ENCODE measurements at places on chromosomes 6 and 20. TPM values are rescaled to one million over a fixed set of nuclear protein-coding genes. Genes with fewer than 3 reads are reported as not detected.

The APCDD1L gene
- not detected for total RNA-seq

- no peak for DNase-seq
These were observed 59.5 kb downstream of the PSMG4 start for GRCh38 chr6:3318226-3318625.

DNA sequence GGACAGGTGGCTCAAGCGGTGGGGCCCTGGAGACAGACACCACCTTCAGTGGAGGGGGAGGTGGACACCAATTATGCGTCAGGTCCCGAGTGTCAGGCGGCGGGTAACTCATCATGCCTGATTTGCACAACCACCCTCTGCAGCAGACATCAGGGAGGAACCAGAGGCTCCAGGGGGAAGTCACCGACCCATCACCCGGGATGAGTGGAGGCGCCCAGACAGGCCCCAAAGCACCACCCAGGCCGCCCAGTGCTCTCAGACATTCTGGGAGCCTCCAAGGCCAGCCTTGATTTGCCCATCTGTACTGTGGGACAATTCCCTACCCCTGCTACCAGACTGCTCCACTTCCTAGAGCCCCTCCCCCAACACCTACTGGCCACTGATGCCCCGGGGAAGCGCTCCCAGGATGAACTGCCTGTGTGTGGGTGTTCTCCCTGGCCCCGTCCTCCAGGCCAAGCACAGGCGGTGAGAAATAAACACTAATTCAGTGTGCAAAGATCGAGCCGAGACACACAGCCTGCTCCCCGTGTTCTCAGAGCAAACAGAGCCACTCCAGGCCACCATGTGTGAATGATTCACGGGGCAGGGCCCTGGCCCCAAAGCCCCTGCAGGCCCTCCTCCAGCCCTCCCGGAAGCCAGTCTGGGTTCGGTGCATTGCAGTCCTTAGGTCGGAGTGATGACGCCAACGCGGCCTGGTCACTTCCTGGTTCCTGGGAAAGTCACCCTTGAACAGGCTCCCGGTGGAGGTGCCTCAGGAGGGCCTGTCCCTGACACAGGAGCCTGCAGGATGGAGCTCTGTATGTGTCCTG is 107.2 kb downstream of the ASXL1 start:
- no peak for DNase-seq

GRCh38 chr20:61438285-61438684 is 186.2 kb downstream of the CDH4 start:
- no peak for DNase-seq

The HTR1E gene
- total RNA-seq = not detected

GRCh38 chr6:131431718-131432117 is 141.3 kb upstream of the ARG1 start:
- no peak for DNase-seq

The CPNE5 gene
- total RNA-seq = 0.39 TPM

DNA sequence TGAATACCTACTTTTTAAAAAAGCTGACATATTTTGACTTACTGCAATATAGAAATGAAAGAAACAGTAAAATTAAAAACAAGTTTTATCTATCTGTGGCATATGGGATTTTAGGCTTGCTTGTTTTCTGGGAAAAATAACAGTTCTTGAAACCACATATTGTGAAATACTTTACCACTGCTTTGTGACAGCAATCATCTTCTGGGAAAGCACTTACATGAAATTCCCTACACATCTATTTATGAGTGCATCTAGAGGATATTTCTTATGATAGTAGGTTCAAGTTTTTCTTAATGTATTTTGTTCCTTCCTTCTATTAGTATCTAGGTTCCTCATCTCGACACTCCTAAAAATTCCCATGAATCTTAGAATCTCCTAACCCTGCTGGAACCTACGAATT is 75.2 kb downstream of the STXBP5 start:
- no peak for DNase-seq

The TRIM15 gene
- total RNA-seq = not detected

DNA sequence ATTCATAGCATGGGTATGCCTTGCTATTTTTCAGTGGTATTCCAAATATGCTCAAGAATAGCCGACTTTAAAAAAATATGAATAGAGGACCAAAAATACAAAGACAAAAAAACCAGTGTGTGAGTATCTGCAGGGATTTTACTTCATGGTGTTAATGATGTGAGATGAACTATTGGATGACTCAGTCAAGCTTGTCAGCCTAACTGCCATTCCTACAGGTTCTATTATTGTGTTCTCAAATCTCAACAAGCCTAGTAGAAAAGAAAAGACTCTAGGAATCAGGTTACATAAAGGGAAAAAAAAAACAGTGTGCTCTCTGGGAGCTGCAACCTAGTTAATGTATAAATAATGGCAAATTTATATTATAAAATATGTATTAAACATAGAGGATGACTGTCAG is 588.4 kb upstream of the BTBD3 start:
- DNase-seq = no peak

GRCh38 chr6:160912411-160912810 is 79.2 kb upstream of the MAP3K4 start:
- no peak for DNase-seq

DNA sequence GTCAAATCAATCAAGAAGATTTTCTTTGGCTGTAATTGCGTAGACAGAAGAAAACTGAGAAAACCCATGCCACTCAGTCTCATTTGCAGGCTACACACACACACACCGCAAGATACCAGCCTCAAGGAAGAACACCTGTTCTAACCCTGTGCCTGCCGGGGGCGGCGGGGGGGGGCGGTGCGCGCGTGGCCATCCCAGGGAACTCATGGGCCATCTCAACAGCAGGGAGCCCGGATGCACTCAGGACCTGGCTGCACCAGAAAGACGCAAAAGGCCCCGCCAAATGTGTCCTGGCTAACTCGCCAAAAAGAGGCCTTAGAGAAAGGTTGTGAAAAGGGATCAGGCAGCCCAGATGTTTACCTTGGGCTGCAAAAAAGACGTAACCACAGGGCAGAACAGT is 2.1 kb downstream of the B3GAT2 start:
- DNase-seq = no peak

- no peak for DNase-seq
These were observed 131.0 kb upstream of the IFNGR1 start for GRCh38 chr6:137349856-137350830.

DNA sequence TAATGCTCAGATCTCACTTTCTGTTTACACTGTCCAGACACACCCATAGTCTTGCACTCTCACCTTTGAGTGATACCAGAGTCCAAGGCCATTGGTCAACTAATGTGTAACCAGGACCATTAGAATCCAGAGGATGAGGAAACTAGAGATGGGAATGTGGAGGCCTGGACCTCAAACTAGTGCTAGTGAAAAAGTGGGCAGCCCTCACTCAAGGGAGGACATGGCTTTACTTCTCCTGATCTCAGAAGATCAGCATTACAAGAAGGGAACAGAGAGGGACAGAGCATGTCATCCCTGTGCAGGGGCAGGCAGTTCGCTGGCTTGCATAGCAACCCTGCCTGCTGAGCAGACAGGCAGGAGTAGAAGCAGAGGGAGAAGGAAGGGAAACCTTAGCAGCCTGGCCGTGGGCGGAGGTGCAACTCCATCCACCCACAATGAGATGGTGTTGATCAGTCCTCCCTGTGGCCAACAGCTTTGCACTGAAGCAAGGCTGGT is 22.6 kb upstream of the XRN2 start:
- no peak for DNase-seq

The VPS16 gene
- total RNA-seq = 30.6 TPM

- no peak for DNase-seq
These were observed 1.3 kb upstream of the SNAI1 start for GRCh38 chr20:49981218-49982071.

- DNase-seq = no peak
These were observed 12.9 kb downstream of the THBS2 start for GRCh38 chr6:169240591-169241390.

GRCh38 chr6:38039502-38039901 is 220.0 kb downstream of the ZFAND3 start:
- no peak for DNase-seq

The LHFPL5 gene
- not detected for total RNA-seq

The SLC17A1 gene
- not detected for total RNA-seq

DNA sequence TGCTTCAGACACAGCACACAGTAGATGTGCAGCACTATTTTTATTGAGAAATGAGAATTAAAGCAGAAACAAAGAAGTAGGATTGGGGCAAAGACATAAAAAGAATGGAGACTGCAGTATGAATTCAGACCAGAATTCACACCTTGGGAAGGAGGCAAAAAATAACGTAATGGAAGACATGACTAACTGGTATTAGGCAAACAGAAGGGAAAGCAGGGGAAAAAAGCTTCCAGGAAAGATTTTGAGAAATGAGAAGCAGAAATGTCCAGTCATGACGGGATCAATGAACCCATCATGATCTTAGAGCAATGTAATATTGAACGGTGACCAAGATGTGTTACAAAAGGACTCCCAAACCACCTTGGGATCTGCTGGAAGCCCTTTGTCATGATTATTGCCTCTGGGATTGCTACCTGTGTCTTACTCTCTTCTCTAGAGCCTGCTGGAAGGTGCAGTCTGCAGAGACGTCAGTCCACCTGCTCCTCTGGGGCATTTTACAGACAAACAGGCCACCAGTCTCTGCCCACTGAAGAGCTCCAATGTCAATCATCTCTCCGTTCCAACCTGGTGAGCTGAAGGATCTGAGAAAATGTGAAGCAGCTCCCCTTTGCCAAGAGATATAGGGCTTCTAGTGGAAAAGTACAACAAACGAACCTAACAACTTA is 8.7 kb downstream of the NUDT3 start:
- DNase-seq = no peak

The PRDM13 gene
- total RNA-seq = not detected

DNA sequence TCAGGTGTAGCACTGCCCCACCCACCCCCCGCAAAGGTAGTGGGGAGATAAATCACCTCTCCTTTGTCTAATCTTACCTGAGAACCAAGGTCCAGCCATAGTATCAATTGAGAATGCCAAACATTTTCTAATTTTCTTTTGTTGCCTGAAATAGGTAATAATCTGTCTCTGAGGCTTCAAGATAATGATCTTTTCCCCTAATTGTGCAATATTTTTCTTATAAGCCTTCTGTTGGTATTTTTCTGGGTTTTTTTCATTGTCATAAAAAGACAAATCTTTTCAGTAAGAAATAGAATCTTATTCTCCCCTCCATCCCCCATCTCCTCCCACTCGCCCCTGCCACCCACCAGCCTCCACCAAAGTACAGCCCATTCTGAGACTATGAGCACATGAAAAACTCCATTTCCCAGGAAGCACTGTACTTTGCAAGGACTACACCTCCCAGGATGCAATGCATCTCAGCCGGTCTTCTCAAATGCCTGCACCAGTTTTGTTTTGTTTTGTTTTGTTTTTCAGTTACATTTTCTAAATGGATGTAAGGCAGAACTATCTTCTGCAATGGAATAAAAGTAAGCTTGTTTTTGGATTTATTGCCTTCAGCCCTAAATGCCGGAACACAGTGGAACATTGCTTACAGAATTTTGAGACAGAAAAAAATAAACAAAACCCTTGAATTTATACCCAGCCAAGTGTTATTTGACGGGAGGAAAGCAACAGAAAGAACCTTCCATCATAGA is 268.0 kb downstream of the TFAP2A start:
- no peak for DNase-seq

DNA sequence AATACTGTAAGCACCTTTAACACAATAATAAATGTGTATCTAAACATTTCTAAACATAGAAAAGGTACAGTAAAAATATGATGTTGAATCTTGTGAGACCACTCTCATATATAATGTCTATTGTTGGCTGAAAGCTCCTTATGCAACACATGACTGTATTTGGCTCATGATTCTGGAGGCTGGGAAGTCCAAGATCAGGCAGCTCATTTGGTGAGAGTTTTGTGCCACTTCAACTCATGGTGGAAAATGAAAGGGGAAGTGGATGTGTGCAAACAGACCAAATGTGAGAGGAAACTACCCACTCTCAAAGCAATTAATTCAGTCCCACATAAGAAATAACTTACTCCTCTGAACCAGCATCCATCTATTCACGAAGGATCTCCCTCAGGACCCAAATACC is 257.7 kb upstream of the OPRM1 start:
- DNase-seq = no peak

- DNase-seq = no peak
These were observed 12.2 kb downstream of the SLC35F1 start for GRCh38 chr6:117919275-117919674.

The IL17F gene
- total RNA-seq = not detected

The PTCRA gene
- not detected for total RNA-seq

DNA sequence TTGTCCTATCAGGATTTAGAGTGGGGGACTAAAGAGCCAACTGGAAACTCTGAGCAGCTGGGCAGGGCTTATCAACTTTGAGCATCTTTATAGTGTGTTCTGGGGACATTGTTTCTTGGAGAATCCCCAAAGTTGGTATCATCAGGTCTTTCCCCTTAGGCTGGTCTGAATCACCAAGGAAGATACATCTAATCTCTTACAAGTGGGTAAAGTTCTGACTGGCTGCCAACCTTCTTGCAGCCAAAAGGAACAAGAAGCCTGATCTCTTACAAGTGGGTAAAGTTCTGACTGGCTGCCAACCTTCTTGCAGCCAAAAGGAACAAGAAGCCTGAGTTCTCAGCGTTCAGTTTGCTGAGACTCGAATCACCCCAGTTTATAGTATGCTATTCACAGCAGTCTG is 1.6 kb upstream of the MED23 start:
- no peak for DNase-seq

- no peak for DNase-seq
These were observed 130.8 kb downstream of the BTBD9 start for GRCh38 chr6:38508894-38509293.

The LTB gene
- total RNA-seq = not detected

The BTNL2 gene
- total RNA-seq = not detected

Measured in tibial nerve (tissue), 4 donors.